Activated CD4-positive, CD25-positive, alpha-beta regulatory T cell treated with anti-CD3 and anti-CD28 coated beads, Interleukin-2, amount 50 U/mL, for 16 hours (primary cell): ENCODE measurements at places on chromosomes 7 and 10.

- no peak for DNase-seq
These were observed 249.3 kb upstream of the GRB10 start for GRCh38 chr7:51031791-51032515.

DNA sequence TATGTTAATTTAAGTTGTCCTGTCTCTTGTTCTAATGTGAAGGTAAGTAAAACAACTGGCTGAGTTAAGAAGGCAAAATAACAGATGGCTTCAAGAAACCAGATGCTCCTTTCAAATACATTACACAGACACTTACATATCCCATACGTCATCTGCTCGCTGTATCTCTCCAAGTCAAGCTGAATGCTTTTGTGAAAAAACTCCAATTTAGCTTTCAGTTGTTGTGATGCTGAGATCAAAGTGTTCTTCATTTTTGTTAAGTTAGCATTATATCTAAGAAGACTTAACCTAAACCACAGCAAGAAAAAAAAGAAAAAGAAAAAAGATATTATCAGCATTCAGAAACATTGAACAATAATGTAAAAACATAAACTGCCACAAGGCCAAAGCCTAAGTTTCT is 18.5 kb upstream of the ERLIN1 start:
- DNase-seq: no peak

DNA sequence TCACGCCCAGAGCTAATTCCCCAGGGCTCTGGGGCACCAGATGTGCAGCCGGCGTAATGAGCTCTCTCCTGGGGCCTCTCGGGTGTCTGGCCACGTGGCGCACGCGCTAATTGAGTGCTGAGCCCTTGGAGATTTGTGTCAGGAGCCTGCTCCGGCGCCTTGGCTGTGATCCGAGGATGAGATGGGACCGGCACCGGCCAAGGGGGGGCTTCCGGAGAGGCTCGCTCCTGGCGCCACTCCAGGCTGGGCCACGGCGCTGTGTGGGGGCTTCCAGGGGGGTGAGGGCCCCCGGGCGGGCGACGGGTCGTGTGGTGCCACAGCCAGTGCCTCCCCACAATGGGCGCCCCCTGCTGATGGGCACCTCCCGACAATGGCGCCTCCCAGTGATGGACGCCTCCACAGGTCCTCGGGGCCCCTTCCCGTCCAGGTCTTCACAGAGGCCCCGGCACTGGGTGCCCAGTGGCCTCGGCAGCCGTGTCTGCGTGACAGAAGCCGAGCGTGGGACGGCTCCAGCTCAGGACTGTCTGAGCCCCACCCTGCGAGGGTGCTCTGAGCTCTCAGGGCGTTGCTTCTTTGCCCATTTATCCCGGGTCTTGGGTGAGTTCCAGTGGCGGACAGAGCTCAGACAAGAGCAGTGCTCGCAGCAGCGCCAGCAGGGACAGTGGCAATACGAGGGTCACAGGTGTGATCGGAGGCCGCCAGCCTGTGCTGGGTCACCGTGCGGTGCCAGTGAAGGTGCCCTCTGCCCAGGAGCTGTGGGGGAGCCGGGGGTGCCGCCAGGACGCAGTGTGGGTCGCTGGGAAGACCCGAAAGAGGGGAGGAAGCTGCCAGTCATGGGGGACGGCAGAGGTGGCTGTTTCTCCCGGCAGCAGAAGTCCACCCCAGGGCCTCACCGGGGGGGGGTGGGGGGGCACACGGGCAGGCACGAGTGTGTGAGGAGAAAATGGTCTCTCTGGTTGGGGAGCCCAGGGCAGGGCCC is 8.2 kb upstream of the NKX6-2 start:
- no peak for DNase-seq

- no peak for DNase-seq
These were observed 104.5 kb upstream of the PRSS58 start for GRCh38 chr7:142362349-142362748.

DNA sequence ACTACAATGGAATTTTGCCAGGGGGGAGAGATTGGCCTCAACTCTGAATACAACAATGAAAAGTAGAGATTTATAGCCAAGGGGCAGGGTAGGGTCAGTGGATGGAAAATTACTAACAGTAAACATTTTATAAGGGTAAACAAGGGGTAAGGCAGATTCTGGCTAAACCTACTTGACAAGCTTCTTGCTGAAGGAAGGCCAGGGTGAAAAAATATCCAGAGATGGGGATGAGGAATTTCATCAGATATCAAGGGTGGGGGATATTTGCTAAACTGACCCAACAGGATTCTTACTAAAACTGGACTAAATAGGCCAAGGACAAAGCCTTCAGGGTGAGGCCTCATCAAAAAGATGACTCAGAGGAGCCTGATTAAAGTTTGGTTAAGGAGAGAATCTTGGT is 156.3 kb downstream of the RTKN2 start:
- DNase-seq: no peak

DNA sequence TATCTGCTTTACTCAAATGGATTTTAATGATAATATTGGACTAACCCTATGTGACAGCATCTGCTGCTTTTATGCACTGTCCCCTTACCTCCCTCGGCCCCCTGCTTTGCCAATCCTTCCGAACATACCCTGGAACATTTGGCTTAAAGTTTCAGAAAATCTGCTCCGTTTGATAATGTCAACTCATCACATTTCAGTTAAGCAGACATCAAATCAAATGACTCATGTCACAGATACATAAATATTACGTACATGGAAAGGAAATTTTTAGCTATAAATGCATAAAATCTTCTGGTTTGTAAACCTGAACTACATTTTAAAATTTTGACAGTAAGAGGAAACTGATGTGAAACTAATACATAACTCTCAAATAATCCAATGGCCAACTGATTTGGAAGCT is 98.2 kb downstream of the CNTNAP2 start:
- DNase-seq: no peak

DNA sequence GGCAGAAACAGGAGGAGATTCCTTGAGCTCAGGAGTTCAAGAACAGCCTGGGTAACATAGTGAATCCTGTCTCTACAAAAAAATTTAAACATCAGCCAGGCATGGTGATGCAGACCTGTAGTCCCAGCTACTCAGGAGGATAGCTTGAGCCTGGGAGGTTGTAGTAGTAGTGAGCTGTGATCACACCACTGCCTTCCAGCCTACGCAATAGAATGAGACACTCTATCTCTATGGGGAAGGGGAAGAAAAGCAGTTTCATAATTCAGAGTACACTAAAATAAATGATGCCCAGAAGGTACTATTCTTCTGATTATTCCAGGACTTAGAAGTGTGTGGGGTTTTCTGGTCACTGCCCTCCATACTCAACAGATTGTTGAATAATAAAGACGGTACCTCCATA is 177.3 kb downstream of the KMT2E start:
- DNase-seq: no peak

DNA sequence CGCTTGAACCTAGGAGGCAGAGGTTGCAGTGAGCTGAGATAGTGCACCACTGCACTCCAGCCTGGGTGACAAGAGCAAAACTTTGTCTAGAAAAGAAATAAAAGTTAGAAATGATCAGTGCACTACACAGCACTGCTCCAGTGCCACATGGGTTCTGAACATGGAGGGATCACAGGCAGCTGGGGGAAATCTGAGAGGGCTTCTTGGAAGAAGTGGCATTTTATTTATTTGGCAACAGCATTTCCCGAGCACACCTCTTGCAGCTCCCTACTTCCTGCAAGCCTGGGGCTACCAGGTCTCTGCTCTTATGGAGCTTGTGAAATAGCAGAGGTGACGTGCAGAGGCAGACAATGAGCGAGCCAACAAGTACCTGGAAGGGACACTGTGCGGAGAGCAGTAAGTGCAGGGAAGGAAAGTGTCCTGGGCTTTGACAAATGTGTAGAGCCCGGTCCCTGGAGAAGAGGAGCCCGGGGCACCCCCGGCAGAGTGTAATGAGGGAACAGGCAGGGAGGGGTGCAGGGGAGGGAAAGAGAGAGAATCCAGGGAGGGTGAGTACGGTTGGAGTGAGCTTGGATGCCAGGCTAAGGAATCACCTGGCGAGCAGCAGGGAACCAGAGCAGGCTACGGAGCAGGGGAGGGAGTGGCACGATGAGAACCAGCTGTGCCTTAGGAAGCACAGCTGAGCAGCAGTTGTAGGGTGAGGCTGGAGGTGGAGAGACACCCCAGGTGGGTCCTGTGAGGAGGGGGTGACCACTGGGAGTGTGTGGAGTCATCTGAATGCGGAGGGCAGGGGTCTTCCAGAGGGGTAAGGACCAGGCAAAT is 104.6 kb upstream of the CTBP2 start:
- DNase-seq: no peak

DNA sequence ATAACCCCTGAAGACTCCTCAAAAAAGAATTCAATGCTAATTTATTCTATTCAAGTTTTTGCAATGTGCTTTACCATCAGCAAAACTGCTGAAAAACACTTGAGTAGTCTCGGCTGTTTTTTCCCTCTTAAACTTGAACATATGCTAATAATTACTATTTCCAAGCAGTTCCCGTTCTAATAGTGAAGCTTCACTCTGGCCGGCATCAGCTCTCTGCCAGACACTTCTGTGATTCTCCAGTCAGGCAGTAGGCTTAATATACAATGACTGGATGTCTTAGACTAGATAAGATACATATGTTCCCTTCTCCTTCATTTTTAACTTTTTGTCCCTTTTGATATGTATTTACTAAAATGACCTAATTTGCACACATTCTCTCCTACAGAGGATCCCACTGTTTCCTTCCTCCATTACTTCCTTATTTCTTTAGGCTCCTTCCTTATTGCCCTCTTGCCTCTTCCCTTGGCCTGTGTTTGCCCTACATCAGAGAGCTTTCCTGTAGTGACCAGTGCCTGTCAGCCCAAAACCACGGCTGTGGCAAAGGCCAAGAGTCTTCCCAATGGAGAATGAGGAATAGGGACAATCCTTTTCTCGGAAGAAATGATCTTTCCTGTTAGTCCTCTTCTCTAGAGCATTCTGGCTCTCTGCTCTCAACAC is 23.5 kb downstream of the HEPACAM2 start:
- no peak for DNase-seq

DNA sequence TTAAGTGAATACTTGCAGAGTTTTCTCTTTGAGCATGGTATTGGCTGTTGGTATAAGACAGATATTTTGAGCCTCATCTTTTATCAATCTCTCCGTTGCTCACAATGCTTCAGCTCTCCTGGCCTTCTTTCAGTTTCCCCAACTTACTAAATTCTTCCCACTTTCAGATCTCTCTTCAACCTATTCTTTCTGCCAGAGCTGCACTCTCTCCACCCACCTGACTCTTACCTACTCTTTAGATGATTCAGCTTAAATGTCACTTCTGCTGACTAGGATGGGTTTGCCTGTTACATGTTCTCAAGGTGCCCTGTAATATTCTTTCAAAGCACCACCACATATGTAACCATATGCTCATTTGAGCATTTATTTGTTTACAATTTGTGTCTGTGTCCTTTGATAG is 1.6 kb downstream of the EXOSC1 start:
- DNase-seq: no peak
